ENCODE measurements at places on chromosomes 5 and 9. TPM values are rescaled to one million over a fixed set of nuclear protein-coding genes. Genes with fewer than 3 reads are reported as not detected.

- no peak for DNase-seq
Observed at GRCh38 chr5:75654693-75655295, 43.5 kb downstream of the ANKDD1B start.

- peak; percentile 6 for DNase-seq
Observed at GRCh38 chr9:93949694-93950449, 5.3 kb downstream of the BARX1 start.

DNA sequence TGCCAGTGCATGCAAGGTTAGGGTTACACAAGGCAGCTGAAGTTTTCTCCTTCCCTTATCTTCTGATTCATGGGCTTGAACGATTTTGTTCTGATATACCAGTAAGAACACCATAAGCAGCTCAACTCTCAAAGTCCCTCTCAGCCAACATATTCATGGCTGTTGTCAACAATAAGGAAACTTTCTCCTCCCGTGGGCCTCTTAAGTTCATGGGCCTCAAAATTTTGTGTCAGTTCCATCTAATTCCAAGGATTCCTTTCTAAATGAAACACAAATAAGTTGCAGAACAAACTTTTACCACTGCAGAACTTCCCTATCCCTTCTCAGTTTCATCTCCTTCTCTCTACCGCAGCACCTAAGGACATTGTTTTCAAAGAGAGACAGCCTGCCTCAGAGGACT, 23.6 kb upstream of the CAST start:
- DNase-seq = no peak

GRCh38 chr9:20209391-20210340, 412.6 kb downstream of the MLLT3 start:
- DNase-seq = no peak

GRCh38 chr5:81241001-81241400, 7.9 kb downstream of the CKMT2 start:
- DNase-seq = no peak

GRCh38 chr9:134895097-134895496, 14.5 kb downstream of the FCN2 start:
- DNase-seq = no peak

The GDF9 gene
- total RNA-seq = 0.32 TPM

The OR13F1 gene
- not detected for total RNA-seq

The PCDHB14 gene
- total RNA-seq = 4.3 TPM

The ADAMTS19 gene
- not detected for total RNA-seq

All from LHCN-M2 (cell line).